ENCODE measurements at places on chromosomes 12 and 14.

GRCh38 chr12:94983321-94983720, 20.2 kb downstream of the NDUFA12 start:
- no peak overlapping the region for H3K27ac ChIP-seq
- H3K4me1 ChIP-seq: no peaks in the 10 kb centered on the region
- H3K36me3 ChIP-seq: no peaks in the 10 kb centered on the region
- DNase-seq: no peak
- H3K27me3 ChIP-seq: no peaks in the 10 kb centered on the region

- no peaks in the 10 kb centered on the region for H3K27me3 ChIP-seq
- peak overlapping the region; percentile 40 for H3K4me3 ChIP-seq
- peaks cover 6% of the 10 kb centered on the region for H3K4me1 ChIP-seq
- no peaks in the 10 kb centered on the region for H3K36me3 ChIP-seq
Observed at GRCh38 chr14:24132061-24132685, 1.7 kb downstream of the FITM1 start.

DNA sequence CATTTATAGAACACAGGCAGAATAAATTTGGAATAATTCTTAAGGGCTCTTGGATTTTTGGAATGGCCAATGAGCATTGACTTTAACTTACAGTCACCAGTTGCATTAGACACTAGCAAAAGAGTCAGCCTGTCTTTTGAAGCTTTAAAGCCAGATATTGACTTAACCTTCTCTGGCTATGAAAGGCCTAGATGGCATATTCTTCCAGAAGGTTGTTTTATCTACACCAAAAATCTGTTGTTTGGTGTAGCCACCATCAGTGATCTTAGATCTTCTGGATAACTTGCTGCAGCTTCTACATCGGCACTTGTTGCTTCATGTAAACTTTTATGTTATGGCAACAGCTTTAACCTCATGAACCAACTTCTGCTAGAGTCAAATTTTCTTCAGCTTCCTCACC, 10.4 kb downstream of the PCNX1 start:
- H3K27me3 ChIP-seq: no peaks in the 10 kb centered on the region
- H3K36me3 ChIP-seq: no peaks in the 10 kb centered on the region
- H3K4me3 ChIP-seq: no peak overlapping the region
- no peak for DNase-seq
- H3K27ac ChIP-seq: no peak overlapping the region
- H3K4me1 ChIP-seq: no peaks in the 10 kb centered on the region

DNA sequence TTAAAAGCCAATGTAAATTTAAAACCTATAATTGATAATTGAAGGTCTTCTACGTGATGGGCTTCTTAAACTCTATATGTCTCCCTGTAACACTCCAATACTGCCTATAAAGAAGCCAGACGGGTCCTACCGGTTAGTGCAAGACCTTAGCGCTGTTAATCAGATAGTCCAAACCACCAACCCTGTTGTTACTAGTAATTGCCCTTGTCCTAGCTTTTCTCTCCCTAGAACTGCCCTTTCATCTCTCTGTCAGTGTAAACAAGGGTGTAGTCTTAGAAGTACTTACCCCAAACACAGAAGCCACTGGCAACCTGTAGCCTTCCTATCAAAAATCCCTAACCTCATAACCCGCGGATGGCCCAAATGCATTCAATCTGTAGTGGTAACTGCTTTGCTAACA, 243.0 kb upstream of the DIO3 start:
- no peak for DNase-seq
- H3K36me3 ChIP-seq: no peaks in the 10 kb centered on the region
- H3K27me3 ChIP-seq: no peaks in the 10 kb centered on the region
- H3K27ac ChIP-seq: no peak overlapping the region
- no peaks in the 10 kb centered on the region for H3K4me1 ChIP-seq

GRCh38 chr12:85575120-85576096, 260.8 kb downstream of the RASSF9 start:
- H3K4me1 ChIP-seq: no peaks in the 10 kb centered on the region
- no peaks in the 10 kb centered on the region for H3K27me3 ChIP-seq
- H3K27ac ChIP-seq: no peak overlapping the region
- no peaks in the 10 kb centered on the region for H3K36me3 ChIP-seq

DNA sequence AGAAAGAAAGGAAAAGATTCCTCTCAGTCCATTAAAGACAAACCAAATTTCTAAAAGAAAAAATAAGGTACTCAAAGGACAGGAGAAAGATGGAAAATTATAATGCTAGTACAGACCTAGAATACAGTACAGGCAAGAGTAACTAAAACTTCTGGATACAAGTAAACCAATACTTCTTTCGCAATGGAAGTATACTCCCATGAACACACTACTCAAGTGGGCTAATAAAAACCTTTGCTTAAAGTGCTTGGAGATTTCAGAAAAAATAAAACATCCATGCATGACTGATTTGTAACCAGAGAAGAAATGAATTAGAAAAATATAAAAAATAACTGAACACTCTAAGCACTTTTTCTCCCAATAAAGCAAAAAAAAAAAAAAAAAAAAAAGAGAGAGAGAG, 3.5 kb downstream of the ZBTB25 start:
- no peaks in the 10 kb centered on the region for H3K27me3 ChIP-seq
- H3K4me3 ChIP-seq: no peak overlapping the region
- H3K27ac ChIP-seq: no peak overlapping the region
- no peak for DNase-seq
- no peaks in the 10 kb centered on the region for H3K4me1 ChIP-seq
- H3K36me3 ChIP-seq: no peaks in the 10 kb centered on the region

DNA sequence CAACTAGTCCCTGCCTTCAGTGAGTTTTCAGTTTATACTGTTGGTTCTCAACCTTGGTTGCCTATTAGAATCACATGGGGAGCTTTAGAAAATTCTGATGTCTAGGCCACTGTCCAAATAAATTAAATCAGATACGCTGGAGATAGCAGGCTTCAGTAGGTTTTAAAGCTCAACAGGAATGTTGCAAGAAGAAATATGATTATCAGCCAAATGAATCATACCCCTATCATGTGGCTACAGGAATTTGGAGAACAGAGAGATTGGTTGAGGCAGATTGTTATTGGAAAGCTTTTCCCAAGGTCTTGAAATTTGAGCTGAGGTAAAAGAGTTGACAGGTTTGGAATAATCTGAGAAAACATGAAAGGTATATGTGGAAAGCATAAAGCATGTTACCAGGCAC, 125.3 kb downstream of the WIF1 start:
- no peak overlapping the region for H3K4me3 ChIP-seq
- H3K36me3 ChIP-seq: no peaks in the 10 kb centered on the region
- H3K4me1 ChIP-seq: no peaks in the 10 kb centered on the region
- H3K27me3 ChIP-seq: no peaks in the 10 kb centered on the region
- no peak overlapping the region for H3K27ac ChIP-seq
